ENCODE measurements at places on chromosomes 4 and X.

DNA sequence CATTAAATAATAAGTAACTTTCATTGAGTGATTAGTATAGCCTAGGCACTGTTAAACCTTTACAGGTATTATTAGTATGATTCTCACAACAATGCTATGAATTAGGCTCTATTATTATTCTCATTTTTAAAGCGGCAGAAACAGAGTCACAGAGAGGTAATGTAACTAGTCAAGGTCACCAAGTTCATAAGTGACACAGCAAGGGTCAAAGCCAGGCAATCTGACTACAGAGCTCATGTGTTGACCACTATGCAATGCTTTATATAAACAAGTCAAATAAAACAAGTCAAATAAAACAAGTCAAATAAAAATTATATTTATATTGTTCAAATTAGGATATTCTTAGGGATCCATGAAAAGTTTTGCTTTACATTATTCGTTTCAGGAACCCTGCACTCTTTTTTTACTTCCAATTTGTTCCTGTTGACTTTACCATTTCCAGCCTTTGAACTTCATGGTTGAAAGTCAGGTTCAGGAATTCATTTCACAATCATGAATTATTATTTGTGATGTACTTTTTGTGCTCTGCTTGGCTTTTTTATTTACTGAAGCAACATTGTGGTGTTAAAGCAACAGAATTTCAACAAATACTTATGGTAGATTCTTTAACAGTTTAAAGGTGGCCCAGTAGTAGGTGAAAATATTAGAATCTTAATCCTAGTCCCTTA is 18.0 kb upstream of the ZC4H2 start:
- DNase-seq = no peak

GRCh38 chrX:129925305-129926092 is 19.5 kb downstream of the UTP14A start:
- DNase-seq = peak; percentile 67

DNA sequence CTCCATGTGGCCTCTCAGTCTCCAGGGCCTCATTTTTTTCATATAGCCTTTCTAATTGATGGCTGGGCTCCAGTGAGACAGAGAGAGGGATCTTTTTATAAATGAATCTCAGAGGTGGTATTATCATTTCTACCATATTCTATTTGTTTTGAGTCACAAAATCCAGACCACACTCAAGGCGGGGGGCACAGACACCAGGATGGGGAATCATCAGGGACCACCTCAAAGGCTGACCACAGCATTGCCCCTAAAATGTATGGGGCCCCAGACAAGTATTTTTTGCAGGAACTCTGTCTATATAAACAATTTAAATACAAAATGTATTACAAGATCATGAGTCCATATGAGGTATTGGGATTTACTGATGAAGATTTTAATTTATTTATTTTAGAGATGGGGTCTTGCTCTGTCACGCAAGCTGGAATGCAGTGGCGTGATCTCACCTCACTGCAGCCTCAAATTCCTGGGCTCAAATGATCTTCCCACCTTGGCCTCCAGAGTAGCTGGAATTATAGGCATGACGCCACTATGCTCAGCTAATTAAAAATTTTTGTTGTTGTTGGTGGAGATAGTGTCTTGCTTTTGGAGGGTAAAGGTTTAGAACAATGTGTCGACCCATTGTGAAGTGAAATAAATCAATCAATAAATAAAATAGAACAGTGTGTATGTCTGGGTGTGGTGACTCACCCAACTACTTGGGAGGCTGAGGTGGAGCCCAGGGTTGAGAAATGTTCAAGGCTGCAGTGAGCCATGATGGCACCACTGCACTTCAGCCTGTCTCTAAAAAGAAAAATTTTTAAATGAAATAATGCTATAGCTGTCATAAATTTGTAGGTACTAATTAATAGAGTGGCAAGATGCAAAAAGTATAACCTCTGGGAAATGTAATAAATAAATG is 29.4 kb downstream of the WDR13 start:
- DNase-seq = no peak

DNA sequence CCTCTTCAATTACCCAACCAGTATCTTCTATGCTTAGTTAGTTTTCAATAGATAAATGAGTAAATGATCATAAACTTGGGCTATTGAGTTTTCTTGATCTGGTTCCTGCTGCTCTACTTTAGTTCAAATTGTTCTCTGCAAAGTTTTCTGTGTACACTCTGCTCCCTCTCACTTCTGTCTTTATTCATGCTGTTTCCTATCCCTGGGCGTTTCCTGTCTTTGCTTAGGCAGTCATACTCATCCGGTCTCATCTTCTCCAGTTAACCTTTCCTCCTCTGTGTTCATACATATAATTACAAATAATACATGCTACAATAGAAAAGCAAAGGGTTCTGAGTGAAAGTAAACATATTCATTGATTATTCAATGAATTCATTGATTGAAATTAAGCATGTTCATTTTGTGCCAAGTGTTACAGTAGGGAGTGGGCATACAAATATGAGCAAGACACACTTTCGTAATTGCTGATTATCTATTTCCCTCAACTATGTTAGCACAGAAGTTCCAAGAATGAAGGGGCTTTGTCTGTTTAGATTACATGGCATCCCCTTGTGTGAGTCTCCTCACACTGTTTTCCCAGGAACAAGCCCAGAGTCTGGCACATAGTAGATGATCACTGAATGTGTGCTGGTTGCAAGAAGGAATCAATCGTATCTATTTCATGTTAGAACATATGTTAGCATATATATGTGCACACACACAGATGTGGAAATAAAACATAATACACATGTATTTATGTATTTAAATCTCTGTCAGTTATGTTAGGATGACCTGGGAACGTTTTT is 1.1 kb downstream of the RAB39B start:
- DNase-seq = no peak

DNA sequence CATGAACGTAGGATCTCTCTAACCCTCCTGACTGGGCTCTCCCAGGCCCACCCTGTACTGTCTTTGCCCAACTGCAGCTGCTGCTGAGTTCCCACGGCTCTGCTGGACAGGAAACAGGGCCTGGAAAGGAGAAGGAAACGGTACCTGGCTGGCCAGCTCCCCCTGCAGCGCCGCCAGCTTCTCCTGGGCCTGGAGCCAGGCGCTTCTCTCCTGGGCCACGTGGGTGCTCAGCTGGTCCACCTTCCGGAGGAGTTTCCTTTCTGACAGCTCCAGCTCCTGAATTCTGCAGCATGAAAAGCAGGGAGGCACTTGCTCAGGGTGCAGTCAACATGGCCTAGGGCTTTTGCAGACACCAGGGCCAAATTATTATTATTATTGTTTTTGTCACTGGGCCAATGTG is 6.5 kb downstream of the C4orf50 start:
- no peak for DNase-seq

GRCh38 chr4:115841871-115842270 is 728.5 kb upstream of the NDST4 start:
- no peak for DNase-seq

DNA sequence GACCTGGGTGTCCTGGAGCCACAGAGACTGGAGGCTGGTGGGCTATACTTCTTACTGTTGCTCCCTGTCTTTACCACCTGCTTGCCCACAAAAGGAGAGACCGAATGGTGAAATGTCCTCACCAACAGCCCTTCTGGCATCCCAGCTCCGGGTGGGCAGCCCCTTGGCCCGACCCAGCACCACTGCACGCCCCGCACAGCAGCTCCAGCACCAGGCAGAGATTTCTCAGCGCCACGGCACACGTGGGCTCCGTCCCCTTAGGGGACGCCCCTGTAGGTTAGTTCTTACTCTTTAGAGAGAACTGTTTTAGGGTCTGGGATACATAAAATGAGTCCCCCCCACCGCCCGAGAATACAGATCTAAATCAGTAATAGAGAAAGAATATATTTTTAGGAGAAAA is 158.4 kb upstream of the MAB21L2 start:
- DNase-seq = no peak

All from fibroblast of upper back skin (primary cell).